ENCODE measurements at places on chromosomes 1 and 21.
A peak's percentile ranks its signal among the peaks of the same experiment; 100 is the strongest.

DNA sequence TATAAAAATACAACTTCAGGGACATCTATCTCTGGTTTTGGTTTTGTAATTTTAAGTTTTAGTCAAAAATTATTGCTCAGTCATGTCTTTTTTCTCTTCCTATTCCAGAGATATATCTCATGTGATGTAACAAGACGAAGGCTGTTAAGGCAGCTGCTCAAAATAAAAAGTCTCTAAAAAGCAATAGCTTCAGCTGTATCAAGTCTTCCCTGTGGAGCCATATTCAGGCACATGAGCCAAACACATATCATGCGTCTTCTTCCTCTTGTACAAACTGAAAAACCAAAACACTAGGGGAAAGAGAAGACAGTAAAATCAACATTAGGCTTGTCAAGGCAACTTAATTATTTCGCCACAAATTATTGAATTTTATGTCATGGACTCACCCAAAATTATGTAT is 240.7 kb downstream of the NRIP1 start:
- no peaks in the 10 kb centered on the region for H3K36me3 ChIP-seq
- DNase-seq = no peak
- no peak overlapping the region for H3K27ac ChIP-seq
- H3K27me3 ChIP-seq = no peaks in the 10 kb centered on the region
- no peak overlapping the region for H3K4me3 ChIP-seq

DNA sequence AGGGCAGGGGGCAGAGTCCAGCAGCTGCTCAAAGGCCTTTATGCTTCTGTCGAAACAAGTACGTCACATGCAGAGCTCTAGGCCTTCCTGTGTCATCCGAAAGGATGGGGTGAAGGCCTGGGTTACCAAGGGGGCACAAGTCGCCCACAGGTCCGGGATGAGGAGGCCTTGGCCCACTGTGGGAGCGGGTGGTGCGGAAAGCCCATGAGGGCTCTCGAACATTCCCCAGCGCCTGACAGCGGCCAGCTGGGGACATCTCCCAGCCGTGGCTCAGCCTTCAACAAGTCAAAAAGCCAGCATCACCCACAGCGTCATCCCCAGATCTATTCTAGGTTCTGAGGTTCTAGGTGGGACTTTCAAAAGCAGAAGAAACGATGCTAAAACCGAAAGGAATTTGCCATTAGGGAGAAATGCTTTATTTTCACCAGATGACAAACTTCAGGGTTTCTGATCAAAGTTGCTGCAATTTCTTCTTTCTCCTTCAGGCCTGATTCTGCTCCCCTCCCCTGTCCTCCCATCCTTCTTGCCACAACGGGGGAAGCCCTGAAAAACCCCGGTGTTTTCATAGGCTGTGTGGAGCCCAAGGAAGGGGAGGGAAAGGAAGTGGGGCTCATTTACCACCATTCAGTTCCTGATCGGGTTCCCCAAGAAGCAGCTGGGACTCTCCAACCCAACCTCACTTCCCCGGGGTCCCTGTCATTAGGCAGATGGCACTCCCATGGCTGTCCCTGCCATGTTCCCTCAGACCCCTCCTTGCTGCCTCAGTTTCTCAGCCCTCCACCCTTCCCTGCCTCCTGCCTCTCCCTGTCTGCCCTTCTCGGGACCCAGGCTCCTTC is 17.6 kb downstream of the GPR137B start:
- H3K27ac ChIP-seq = peak overlapping the region; percentile 99
- no peaks in the 10 kb centered on the region for H3K27me3 ChIP-seq
- no peak for DNase-seq
- H3K4me1 ChIP-seq = peaks cover 78% of the 10 kb centered on the region
- H3K4me3 ChIP-seq = peak overlapping the region; percentile 74
- peaks cover 26% of the 10 kb centered on the region for H3K36me3 ChIP-seq

DNA sequence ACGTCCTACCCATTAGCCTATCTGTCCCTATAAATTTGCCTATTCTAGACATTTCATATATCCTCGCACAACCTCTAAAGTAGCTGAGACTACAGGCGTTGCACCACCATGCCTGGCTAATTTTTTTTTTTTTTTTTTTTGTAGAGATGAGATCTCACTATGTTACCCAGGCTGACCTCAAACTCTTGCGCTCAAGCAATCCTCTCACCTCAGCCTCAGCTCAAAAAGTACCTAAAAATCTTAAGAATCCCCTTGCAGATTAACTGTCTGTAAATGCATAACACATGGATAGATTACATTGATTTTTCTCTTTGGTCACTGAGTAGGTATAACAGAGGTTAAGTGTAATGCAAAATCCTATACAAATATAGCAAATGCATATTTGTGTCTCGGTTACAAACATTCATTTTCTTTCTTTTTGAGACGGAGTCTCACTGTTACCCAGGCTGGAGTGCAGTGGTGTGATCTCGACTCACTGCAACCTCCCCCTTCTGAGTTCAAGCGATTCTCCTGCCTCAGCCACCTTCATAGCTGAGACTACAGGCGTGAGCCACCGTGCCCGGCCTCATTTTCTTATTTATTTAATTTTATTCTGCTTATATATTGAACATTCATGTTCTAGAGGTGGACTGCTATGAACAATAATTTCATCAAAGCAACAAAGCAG is 2.3 kb downstream of the HORMAD1 start:
- peaks cover 6% of the 10 kb centered on the region for H3K4me1 ChIP-seq
- H3K27me3 ChIP-seq = no peaks in the 10 kb centered on the region
- peaks cover 1% of the 10 kb centered on the region for H3K36me3 ChIP-seq
- peak overlapping the region; percentile 8 for H3K27ac ChIP-seq
- no peak for DNase-seq

- H3K36me3 ChIP-seq = no peaks in the 10 kb centered on the region
- no peak overlapping the region for H3K27ac ChIP-seq
- no peak overlapping the region for H3K4me3 ChIP-seq
- no peaks in the 10 kb centered on the region for H3K4me1 ChIP-seq
- no peak for DNase-seq
Measured at GRCh38 chr1:219159946-219160645, 13.6 kb upstream of the LYPLAL1 start.

DNA sequence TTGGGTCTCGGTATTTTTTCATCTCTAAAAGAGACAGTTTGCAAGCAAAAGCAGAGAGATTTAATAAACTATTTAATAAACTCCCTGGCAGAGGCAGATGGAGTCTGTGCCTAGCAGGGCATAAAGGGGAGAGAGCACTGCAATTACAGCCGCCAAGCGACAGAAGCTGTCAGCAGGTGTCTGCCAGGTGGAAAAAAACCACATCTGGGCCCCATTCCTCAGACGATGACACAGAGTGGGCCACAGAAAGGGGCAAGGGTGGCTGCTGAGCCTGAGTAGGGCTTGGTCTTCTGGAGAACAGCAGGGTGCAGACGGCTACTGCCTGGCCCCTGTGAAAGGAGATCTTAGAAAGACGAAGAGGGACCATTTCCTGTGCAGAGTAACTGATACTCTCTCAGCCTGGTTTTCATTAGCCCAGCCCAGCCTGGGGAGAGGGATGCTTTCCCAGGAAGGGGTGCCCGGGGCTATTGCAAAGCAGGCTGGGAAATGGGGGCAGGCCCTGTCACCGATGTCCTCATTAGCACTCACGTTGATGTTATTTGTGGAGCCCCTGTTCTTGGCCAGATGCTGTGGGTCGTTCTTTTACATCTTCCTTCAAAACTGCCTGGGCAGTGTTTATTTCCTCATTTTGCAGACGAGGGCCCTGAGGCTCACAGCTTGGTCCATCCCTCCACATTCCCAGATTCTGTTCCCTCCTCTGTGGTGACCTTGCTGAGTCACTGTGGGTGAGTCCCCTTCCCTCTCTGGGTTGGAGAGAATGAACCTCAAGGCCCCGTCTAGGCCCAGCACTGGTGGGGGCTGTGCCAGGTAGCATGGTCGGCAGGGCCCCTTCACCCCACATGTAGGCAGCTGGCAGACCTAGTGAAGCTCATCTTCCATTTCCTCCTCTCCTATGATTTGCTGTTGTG is 472.7 kb downstream of the PTPRU start:
- no peak overlapping the region for H3K27ac ChIP-seq
- H3K4me1 ChIP-seq = peaks cover 4% of the 10 kb centered on the region
- H3K4me3 ChIP-seq = no peak overlapping the region
- H3K27me3 ChIP-seq = peaks cover 53% of the 10 kb centered on the region
- peaks cover 2% of the 10 kb centered on the region for H3K36me3 ChIP-seq
- no peak for DNase-seq

GRCh38 chr1:204213668-204214662 is at the start of gene GOLT1A:
TSS of gene GOLT1A (minus strand) at chr1:204213988. CDS start at chr1:204213906, 82 bp downstream.
- H3K27ac ChIP-seq = no peak within 1 kb of the TSS
- no peak for DNase-seq
- peaks cover 6% of the 10 kb centered on the region for H3K4me1 ChIP-seq
- H3K36me3 ChIP-seq = no peaks in the 10 kb centered on the region
- peaks cover 14% of the 10 kb centered on the region for H3K27me3 ChIP-seq
- H3K4me3 ChIP-seq = peak within 1 kb of the TSS; percentile 25

DNA sequence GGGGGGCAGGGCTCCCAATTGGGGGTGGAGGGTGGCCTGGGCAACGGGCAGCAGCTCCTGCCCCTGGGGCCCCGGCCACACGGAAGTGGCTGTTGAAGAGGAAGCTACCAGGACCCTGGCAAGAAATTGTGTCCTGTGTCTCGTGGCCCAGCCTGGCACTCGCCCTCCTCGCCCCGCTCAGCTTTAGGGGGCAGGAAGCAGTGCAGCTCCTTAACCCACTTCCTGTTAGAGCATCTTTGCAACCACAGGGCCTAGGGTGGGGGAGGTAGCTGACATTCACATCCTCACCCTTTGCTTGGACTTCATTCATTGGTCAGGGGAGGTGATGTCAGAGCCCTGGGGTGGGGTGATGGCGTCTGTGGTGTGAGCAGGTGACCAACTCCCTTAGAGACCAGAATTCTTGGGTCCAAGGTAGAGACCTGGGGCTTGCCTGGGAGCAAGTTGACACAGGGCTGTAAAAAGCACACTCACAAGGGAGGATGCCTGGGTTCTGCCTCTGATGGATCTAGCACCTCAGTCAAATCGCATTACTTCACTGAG is at the start of gene ARHGAP30:
Gene ARHGAP30 (minus strand): TSS at position 161 of the 540 bp plus-strand sequence. CDS start 267 bp downstream, outside the sequence.
- no peaks in the 10 kb centered on the region for H3K27me3 ChIP-seq
- peak within 1 kb of the TSS; percentile 94 for H3K4me3 ChIP-seq
- DNase-seq = peak; percentile 77
- H3K36me3 ChIP-seq = peaks cover 35% of the 10 kb centered on the region

DNA sequence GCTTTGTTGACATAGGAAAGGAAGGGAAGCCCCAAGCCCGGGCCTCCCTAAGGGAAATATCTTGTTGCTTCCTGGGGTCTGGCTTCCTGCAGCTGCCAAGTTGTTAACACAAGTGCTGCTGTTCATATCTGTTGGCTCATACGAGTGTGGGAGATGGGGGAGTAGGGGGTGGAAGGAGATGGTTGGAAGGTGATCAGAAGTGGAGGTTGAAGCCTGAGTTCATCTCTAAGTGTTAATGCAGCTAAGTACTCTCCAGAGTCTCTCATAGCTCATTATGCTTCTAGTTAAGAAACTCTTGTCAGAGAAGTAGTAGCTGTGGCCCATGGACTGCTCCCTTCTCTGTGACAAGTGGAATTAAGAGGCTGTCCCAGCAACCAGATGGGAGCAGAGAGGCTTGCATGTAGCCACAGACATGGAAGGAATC is 319.2 kb upstream of the SPAG17 start:
- H3K27ac ChIP-seq = no peak overlapping the region
- no peaks in the 10 kb centered on the region for H3K36me3 ChIP-seq
- no peak overlapping the region for H3K4me3 ChIP-seq
- H3K27me3 ChIP-seq = no peaks in the 10 kb centered on the region
- DNase-seq = no peak

- no peak overlapping the region for H3K27ac ChIP-seq
- H3K4me3 ChIP-seq = no peak overlapping the region
- H3K27me3 ChIP-seq = no peaks in the 10 kb centered on the region
- DNase-seq = no peak
- H3K4me1 ChIP-seq = peaks cover 3% of the 10 kb centered on the region
- H3K36me3 ChIP-seq = peaks cover 32% of the 10 kb centered on the region
Measured at GRCh38 chr21:41800425-41801320, 33.8 kb upstream of the RIPK4 start.

DNA sequence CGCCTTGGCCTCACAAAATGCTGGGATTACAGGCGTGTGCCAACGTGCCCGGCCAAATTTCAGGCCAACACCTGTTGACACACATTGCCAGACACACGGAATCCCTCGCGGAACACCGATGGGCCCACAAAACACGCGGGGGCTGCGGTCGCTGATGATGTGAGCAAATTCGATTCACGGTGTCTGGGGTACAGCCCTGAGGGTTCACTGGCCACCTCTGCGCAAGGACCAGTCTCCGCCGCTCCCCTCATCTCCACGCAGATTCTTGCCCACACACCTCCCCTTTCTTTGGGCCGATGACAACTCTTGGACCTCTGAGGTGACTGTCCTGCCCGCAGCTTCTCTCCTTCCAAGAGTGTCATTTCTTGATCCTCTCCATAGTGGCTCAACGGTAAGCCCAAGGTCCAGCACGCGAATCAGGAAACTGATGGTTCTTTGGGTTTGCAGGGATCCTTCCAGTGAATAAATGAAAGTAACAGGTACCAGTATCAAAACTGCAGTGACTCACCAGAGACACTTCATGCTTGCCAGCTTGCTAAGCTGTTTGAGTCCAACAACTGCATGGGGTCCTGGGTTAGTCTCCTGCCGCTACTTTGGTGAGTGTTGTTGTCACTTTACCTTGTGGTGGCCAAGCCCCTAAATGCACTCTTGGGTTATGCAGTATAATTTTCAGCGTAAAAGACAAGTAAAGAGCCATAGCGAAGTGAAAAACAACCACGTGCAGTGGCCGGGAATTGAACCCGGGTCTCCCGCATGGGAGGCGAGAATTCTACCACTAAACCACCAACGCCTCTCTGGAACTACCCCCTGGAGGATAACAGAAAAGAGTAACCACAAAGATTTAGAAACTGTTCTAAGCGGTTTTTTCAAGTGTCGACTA is 11.0 kb upstream of the RNU1-3 start:
- peak overlapping the region; percentile 68 for H3K4me3 ChIP-seq
- peaks cover 16% of the 10 kb centered on the region for H3K36me3 ChIP-seq
- peaks cover 19% of the 10 kb centered on the region for H3K4me1 ChIP-seq
- H3K27me3 ChIP-seq = peaks cover 29% of the 10 kb centered on the region

DNA sequence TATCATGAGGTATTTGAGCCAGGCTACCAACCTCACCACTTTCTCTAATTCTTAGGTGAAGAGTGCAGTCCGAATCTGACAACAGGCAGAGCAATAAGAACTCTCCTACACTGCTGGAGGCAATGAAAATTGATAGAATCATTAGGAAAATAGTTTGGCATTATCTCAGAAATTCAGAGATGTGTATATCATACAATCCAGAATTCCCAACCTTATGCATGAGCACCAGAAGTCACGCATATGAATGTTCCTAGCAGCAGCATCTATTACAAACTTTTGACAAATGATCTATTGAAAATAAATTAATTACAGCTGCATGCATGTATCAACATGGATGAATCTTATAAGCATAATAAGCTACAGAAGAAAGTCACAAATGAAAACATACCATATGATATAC is 176.9 kb upstream of the CAMK1G start:
- no peaks in the 10 kb centered on the region for H3K4me1 ChIP-seq
- H3K4me3 ChIP-seq = no peak overlapping the region
- DNase-seq = no peak
- H3K36me3 ChIP-seq = no peaks in the 10 kb centered on the region
- H3K27ac ChIP-seq = no peak overlapping the region
